ENCODE measurements at places on chromosomes 2 and 18.

DNA sequence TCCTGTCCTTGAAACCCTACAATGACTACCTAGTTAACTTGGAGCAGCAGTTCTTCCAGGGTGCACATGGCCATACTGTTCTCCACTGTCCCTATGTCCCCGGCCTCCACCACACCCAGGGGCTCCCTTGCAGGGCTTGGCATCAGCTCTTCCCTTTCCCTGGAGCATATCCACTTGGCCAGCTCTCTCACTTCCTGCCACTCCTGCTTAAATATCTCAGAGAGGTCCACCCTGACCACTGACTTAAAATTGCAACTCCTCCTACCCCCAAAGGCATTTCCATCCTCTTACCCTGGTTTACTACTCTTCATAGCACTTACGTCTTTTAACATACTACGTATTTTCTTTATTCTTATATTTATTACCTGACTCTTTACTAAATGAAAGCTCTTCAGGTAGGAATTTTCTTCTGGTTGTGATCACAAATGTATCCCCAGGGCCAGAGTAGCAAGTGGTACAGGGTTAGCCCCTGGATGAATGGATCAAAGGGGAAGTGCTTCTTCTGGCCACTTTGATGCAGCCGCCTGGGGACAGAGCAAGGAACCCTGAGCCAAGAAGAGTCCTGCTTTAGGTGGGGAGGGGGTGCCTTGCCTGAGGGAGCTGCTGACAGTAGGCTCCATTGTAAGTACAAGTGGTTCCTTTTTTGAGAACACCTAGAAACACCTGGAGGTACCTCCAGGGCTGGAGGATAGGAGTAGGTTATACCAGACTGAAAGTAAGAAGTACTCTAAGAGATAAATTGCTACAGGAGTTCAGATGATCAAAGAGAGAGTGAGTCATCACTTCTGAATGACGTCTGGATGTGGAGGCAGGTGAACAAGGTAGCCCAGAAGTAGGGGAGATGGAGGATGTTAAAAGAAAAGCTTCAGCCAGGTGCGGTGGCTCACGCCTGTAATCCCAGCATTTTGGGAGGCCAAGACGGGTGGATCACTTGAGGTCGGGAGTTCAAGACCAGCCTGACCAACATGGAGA, 82.2 kb downstream of the SOCS6 start:
- no peak for DNase-seq

- DNase-seq, result no peak
Measured at GRCh38 chr18:44143072-44143471, 537.6 kb upstream of the SETBP1 start.

GRCh38 chr2:12587729-12588522, 128.8 kb upstream of the TRIB2 start:
- DNase-seq, result no peak

DNA sequence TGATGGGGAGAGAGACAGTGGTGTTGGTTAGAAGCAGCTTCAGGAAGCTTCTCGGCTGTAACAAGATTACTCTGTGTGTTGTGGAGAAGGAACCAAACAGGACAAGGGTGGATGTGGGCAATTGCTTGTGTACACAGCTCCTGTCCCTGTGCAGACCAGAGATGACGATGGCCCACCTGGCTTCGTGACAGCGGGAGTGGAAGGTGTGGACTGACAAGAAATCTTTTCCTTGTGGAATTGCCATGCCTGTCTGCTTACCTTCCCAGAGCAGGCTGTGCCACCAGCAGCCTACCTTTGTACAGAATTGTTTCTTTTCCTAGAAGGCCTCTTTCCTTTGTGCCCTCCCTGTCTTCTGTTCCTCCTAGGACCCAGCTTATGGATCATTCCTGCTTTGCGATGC, 93.8 kb downstream of the ITGB1BP1 start:
- no peak for DNase-seq

DNA sequence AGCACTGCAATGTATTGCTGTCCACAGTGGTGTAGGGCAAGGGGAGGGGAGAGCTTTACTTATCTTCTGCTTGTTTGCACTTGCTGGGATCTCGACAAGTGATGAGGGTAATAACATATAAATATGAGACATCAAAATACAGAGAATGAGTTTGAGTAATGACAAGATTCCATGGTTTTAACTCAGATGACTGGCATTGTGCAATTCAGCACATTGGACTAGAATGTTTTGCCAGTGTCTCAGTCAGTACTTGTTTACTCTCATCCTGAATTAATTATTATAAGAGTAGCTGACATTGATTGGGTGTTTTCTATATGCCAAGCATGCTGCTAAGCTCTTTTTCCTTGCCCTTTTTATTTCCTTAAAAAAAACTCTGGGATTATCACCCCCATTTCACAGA, 306.7 kb upstream of the MMADHC start:
- DNase-seq, result no peak

DNA sequence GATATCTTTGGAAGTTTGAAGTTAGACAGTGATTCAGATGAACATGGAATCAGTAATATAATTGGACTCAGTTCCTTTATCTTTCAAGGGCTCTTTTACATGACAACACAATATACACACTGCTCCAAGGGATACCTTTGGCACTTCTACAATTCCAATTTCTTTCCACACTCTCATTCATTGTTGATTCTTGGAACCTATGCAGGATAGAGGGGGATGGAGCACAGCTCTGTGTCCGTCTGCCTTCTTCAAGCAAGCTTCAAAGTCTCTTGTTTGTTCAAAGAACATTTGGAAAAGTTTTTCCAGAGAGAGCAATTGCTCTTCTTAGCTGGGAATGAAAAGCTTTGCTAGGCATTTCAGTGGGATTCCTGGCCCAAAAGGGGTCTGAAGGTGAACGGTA, 276.2 kb upstream of the ZEB2 start:
- DNase-seq, result no peak

DNA sequence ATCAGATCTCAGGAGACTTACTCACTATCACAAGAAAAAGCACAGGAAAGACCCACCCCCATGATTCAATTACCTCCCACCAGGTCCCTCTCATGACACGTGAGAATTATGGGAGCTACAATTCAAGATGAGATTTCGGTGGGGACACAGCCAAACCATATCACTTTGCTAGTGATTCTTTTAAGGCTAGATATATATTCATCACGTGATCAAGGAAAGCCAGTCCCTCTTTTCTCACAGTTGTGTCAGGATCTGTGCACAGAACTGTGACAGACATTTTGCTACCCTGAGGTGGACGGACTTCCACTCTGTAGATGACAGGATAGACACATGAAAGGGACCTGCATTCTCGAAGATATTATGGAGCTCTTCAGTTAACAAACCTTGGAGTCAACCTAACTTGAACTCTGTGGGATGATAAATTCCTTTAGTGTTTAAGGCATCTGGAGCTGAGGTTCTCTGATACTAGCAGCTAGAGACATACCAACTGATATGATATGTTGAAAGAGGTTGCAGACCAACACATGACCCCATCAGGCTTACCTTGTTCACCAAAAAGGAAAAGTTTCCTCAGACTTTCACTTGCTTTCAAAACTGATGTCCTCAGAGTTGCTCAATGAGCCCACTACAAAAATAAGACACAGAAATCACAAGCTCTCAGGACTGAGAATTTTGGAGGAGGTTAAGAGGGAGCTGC, 66.3 kb upstream of the SCG2 start:
- DNase-seq, result no peak

- DNase-seq, result no peak
Measured at GRCh38 chr18:79772865-79773696, 24.7 kb upstream of the KCNG2 start.

DNA sequence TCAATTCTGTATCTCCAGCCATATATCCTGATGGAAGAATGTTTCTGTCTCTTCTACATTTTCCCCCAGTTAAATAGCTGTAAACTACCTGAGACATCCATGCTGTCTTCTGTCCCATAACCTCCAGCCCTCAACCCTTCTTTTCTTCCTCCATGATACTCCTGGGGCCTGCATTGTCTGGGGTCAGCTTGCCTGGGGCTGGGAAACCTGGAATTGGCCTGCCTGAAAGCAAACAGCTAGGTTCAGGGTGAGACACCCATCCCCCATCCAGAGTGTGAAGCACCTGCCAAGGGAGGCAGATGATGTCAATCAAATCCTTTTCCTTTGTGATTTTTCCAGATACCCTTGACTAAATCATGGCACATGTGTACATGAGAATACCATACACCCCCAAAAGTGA, 313.7 kb upstream of the MGAT5 start:
- DNase-seq, result no peak

DNA sequence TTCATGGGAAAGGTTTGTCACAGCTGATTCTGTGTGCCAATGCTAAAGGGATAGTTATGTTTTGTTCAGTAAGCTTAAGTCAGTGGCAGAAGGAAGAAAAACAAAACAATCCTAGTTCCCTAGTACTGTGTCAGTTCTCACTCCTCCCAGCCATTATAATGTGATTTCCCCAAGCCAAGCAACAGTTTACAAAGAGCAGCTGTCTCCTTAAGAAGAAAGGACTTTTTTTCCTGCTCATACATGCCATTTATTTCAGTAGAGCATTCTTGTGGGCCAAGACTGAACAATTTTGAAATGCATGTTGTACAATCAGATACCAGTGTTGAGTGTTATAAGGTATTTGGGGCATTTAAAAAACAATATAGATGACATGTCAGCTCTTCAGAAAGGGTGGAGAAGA, 52.1 kb downstream of the NEMP2 start:
- no peak for DNase-seq

DNA sequence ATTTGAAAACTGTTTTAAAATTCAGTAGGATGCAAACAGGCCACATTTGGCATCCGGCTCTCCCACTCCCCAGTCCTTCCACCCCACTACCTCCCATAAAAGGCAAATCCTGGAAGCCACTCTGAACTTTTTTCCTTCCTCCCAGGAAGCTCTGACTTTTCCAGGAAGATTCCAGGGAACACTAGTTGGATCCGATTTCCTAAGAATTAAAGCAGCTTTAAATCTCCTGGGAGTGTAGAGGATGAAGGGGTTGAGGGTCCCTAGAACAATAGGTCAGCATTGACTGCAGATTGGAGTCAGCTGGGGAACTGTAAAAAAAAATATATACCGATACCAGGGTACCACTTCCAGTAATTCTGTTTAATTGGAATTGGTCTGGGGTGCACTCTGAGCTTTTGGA, 76.9 kb downstream of the CRIM1 start:
- no peak for DNase-seq

- DNase-seq, result no peak
Measured at GRCh38 chr2:125593036-125593435, 1062.9 kb upstream of the GYPC start.

DNA sequence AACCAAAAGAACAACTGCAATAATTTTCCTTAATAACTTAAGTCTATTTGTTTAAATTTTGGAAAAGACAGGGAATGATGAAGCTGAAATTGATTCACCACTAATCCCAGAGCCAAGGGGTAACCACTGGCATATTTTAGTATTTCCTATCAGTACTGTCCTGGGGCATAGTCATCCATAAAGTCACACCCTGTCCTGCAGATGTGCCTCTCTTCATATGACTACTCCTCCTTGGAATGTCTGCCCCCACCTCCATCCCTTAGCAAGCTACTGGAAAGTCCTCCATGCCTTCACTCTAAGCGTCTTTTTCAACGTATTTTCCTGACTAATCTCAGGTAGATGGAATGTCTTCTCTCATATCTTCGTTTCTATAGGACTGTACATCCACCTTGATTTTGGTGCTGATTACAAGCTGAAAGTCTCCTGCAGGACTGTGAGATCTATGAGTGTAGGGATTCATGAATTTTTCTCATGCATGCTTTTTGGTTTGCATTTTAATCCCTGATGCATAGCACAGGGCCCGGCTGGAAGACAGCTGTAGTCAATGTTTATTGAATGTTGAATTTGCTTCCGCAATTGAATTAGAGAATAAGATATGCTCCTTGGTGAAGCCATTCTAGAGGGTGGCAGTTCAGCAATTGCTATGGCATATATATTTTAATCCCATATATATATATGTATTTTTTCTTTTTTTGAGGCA, 85.6 kb downstream of the MOGAT1 start:
- DNase-seq, result no peak

DNA sequence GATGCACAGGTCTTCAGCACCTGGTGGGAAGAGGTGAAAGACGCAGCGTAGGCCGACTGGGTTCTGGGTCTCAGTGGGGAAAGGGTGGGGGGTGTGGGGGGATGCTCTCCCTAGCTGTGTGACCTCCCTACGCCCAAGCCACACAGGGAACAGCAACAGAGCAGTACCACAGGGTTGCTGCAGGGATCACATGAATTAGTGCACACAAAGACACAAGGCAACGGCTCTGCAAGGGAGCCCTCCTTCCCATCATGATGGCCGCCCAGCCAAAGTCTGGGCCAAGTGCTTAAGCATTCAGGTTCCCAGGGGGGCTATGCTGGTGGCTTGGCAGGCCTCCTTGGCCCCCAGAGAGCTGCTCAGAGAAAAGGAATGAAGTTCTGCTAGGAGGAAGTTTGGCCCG, 28.2 kb upstream of the GBX2 start:
- no peak for DNase-seq

DNA sequence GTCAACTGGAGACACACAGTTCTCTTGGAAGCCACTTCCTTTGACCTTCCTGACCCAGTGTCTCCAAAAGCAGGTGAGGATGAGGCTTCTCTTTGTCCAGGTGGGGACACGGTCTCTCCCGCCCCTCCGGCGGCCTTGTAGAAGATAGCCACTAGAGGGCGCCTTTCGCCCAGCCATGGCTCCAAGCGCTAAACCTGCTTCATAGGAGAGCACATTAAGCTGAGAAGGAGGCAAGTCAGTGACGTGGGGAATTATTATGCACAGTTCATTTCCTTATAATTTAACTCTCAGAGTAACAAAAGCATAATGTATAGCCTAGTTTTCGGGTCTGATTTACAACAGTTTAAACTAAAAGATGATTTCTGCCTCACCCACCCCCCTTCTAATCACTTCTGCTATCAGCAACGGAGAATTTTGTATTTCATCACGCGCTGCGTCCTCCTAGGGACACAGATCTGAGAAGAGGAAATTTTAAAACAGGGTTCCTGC, 208.7 kb downstream of the ICOS start:
- DNase-seq, result peak; percentile 83

- DNase-seq, result no peak
Measured at GRCh38 chr2:160199683-160200389, at the start of gene ITGB6. Gene ITGB6, minus strand, starts transcription at chr2:160200272. Its CDS starts 209 bp downstream, at chr2:160200063.

DNA sequence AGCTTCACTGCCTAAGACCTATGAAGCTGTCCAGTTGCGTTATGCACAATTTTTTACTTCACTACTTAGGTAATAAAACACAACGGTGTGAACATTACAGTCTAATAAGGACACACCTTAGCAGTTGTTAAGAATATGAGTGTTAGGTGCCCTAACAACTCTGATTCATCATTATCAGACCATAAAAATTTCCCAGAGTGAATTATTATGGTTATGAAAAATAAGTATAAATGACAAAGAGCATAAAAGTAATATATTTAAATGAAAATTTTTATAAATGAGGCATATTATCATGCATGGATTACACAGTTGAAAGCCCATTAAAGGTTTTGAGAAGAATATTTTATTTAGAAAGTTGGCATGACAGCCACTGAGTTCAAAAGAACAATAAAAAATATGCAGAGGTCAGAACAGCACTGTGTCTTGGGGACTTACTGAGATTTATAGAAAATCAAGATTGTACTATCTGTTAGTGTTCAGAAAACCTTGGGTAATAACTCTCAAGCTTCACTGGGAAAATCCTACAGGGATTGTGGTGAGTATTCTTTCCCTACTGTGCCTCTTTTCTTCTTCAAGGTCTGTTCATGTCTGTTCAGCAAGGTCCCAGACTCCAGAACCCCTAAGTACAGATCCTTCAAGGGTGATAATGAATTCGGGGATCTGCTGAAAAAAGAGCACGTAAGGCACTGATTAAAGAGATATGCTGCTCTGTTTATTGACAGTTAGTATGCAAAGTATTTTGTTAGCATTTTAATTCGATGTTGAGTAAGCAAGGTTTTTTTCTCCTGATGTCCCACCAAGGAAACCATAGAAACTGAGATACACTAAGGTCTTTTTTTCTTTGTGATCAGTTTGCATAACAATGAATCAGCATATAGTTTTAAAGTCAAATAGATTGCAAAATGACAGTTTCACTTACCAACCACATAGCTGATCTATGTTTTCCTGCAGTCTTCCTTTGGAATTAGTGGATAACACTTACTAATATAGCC, 250.0 kb downstream of the DSEL start:
- DNase-seq, result no peak

Data from stimulated activated CD4-positive, alpha-beta T cell treated with anti-CD3 and anti-CD28 coated beads, Interleukin-1b, Interleukin-23, amount 100 ng/mL, for 48 hours (primary cell).